ENCODE measurements at places on chromosomes 7 and 10.

- DNase-seq, result no peak
Observed at GRCh38 chr10:103884681-103885139, 29.3 kb upstream of the SH3PXD2A start.

- DNase-seq, result no peak
Observed at GRCh38 chr7:151237244-151238189, 5.2 kb downstream of the CHPF2 start.

DNA sequence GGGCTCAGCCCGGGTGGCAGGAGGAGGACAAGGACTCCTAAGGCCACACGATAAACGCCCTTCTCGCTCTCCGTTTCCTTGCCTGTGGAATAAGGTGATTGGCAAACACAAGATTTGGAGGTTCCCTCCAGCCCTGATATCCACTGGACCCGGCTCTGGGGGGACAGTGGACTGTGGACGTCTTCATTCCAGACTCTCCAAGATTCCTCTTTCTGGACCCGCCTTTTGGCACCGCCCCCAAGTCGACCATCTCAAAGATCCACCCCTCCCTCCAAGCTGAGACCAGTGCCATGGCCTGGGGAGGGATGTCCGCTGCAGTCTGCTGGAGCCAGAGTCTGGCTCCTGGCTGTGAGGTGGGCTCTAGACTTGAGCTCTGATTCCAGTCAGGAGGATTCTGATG, 23.6 kb downstream of the ZNF783 start:
- DNase-seq, result no peak

GRCh38 chr10:127565583-127565982, 16.5 kb downstream of the NPS start:
- no peak for DNase-seq

DNA sequence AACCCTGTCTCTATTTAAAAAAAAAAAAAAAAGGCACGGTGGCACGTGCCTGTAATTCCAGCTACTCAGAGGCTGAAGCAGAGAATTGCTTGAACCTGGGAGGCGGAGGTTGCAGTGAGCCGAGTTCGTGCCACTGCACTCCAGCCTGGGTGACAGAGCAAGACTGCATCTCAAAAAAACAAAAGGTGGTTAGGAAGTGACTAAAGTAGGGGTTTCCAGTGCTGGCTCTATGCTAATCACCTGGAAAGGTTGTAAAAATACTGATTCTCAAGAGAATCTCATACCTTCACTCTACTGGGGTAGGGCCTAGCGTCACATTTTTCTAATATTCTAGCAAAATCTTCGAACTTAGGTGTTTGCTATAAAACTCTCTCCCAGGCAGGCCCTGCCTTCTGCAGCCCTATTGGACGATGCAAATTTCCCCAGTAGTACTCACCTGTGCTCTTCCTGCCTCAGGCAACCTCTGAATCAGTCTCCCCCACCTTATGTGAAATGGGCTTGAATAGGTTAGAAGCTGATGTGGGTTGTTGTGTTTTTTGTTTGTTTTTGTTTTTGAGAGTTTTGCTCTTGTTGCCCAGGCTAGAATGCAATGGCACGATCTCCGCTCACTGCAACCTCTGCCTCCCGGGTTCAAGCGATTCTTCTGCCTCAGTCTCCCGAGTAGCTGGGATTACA, 3.5 kb downstream of the ZP3 start:
- DNase-seq, result no peak

GRCh38 chr7:893686-894085, 17.3 kb downstream of the GET4 start:
- no peak for DNase-seq

- DNase-seq, result no peak
Observed at GRCh38 chr7:21281193-21281592, 146.7 kb upstream of the SP4 start.

GRCh38 chr7:37425498-37425897, 23.2 kb downstream of the ELMO1 start:
- DNase-seq, result no peak

GRCh38 chr10:9957351-9957750, 1060.3 kb upstream of the CELF2 start:
- no peak for DNase-seq

- no peak for DNase-seq
Observed at GRCh38 chr10:86286236-86287109, 80.1 kb downstream of the GRID1 start.

GRCh38 chr7:131294553-131294952, 33.1 kb upstream of the MKLN1 start:
- DNase-seq, result no peak

GRCh38 chr10:7230951-7231350, 179.9 kb downstream of the SFMBT2 start:
- DNase-seq, result no peak

DNA sequence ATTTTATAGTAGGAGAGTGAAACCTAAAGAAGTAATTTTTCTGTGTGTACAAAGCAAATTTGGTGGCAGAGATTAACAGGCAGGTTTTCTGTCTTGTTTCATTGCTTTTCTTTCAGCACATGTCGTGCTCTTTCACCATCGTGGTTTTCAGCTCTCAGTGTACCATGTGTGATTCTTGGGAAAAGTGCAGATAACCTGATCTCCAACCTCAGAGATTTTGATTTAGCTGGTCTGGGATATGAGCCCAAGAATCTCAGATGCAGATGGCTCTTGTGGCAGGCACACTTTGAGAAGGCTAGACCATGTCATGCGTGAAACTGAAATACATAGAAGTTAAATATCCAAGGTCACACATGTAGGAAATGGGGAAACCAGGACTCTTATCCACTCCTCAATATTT, 317.4 kb downstream of the EXOC4 start:
- no peak for DNase-seq

DNA sequence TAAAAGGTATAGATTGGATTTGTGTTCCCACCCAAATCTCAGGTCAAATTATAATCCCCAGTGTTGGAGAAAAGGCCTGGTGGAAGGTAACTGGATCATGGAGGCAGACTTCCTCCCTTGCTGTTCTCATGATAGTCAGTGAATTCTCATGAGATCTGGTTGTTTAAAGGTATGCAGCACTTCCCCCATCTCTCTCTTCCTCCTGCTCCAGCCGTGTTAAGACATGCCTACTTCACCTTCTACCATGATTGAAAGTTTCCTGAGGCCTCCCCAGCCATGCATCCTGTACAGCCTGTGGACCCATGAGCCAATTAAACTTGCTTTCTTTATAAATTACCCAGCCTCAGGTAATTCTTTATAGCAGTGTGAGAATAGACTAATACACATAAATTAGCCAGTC, 39.1 kb downstream of the HTR7 start:
- no peak for DNase-seq

- no peak for DNase-seq
Observed at GRCh38 chr10:23344241-23344841, at the start of gene C10orf67. Gene C10orf67 (minus strand): TSS chr10:23344797. CDS start chr10:23344774, 23 bp downstream.

GRCh38 chr7:24500599-24500998, 72.7 kb upstream of the PALS2 start:
- no peak for DNase-seq

DNA sequence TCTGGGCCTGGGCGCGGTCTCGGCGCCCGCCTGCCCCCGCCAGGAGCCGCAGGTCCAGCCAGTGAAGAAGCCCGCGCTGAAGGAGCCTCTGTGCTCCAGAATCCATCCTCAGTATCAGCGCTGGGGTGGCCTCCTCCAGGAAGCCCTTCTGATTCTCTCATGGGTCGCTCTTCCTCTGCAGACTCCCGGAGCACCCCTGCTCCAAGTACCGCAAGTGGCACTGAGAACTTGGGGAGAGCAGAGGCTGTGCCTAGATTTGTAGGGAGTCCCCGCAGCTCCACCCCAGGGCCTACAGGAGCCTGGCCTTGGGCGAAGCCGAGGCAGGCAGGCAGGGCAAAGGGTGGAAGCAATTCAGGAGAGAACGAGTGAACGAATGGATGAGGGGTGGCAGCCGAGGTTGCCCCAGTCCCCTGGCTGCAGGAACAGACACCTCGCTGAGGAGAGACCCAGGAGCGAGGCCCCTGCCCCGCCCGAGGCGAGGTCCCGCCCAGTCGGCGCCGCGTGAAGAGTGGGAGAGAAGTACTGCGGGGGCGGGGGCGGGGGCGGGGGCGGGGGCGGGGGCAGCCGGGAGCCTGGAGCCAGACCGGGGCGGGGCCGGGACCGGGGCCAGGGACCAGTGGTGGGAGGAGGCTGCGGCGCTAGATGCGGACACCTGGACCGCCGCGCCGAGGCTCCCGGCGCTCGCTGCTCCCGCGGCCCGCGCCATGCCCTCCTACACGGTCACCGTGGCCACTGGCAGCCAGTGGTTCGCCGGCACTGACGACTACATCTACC, at the start of gene ALOX5:
Gene ALOX5, plus strand, starts transcription at position 641 of the 774 bp plus-strand sequence. Its CDS starts 64 bp downstream, at position 705.
- DNase-seq, result no peak

- DNase-seq, result no peak
Observed at GRCh38 chr10:12048547-12048946, 5.9 kb upstream of the UPF2 start.

DNA sequence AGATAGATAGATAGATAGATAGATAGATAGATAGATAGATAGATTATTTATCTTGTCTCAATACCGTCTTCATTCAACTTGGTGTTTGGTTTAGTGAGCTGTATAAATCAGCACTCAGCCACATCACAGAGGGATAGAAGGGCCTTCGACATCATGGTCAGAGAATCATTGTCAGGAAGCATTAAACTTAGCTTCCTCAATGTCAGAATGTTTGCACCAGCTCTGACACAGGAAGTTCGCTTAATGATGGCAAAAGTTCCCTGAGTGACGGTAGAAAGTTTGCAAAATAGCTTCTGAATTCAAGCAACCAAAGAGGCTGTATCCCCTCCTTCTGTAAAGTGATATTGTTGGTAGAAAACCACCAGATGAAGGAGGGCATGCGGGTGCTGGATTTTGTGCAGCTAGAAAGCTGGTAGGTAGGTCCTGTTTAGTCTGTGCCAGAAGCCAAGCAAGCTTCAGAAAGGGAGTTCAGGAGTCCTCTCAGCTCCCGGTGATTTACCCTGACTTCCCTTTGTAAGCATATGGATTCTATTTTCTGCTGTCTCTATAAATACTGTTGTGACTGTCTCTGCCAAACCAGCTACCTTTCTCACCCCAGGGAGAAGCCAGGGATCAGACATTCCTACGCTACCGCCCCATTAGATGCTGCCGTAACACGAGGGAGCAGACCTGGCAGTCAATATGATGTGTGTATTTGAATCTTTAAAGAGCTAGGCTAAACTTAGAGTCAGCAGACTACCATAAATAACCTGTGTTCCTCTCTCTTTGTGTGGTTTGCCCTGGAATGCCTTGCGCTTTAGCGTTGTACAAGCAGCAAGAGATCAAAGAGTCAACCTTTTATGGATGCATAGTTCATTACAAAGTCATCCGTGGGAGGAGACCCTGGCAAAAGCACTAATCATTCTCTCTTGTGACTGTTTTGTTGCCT, 200.5 kb upstream of the KIAA1217 start:
- no peak for DNase-seq

GRCh38 chr7:120181499-120181898, 91.5 kb upstream of the KCND2 start:
- DNase-seq, result no peak

DNA sequence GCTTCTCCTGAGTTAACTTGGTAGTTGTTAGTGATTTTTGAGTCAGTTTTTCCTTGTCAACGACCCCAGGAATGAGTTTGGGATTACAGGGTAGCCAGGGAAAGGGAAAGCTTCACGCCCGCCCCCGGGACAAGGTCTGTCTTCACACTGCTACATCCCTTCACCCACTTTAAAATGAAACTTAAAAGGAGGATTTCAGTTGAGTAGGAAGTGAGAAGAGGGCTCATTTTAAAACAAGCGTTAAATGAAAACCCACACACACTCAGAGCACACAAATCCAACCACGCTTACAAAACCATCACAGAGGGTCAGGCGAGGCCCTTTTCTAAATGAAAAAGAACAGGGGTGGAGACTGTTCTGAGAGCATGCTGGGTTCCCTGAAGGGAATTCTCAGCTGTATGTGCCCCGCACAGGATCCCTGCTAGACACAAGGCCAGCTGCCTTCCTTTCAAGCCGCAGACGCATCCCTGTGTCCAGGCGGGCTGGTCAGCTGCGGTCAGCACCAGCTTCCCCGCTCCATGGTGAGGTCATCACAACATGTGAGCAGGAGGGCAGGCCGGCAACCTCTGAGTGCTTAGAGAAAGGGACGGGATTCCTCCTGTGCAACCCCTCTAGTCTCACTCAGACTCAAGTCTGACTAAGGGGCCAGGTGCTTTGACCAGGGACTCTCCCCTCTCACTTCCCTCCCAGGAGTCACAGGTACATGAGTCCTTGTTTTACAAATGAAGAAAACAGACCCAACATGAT, 111.8 kb downstream of the EGFR start:
- peak; percentile 74 for DNase-seq

Measured in GM04504 (cell line).